AG10803 (cell line): ENCODE measurements at places on chromosomes 1 and 21.

- DNase-seq: no peak
These were observed 1.5 kb upstream of the HSPA13 start for GRCh38 chr21:14384453-14384852.

DNA sequence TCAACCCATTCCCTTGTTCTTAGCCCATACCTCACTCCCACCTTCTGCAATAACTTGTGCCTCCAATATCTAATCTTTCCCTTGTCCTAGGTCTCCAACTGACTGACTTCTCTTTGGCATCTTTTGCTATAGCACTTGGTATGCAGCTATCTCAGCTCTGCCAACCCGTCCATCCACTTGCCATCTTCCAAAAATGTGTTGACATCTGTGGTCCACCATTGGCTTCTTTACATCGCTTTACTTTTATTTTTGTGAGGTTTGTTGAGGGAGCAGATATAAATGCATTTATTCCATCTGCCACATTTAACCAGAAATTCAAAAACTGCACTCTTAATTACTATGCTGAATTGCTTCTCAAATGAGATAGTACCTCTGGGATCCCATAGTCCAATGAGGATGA is 24.9 kb upstream of the PSMB2 start:
- no peak for DNase-seq

DNA sequence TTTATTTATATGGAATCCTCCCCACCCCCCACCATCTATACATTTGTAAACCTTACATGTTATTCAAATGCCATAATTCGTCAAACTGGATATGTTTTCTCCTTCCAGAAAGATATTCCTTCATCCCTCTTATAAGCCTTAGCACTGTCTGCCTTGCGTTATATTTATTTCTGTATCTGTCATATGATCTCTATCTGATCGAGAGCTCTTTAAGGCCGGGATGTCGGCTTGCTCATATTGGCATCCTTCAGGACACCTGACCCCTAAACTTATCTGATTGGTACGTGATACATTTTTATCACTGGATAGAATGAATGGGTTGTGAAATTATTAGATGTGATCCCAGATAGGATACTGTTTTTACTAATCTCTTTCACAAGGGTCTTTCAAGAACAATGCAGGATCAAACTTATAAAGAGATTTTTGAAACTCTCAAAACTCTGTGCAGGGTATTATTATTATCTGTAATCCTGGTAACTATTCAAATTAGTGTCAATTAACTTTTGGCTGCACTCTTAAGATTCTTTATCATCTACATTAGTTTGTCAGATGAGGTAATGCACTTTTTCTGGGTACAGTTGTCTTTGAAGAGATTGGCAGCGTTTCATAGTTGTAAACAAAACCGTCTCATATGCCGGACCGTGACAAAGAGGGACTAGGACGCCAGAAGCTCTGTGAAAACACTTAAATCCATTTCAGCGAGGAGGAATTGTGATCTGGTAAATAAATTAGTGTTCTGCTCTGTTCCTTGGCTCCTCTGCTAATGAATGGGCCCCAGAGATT is 152.0 kb downstream of the KIF26B start:
- no peak for DNase-seq

DNA sequence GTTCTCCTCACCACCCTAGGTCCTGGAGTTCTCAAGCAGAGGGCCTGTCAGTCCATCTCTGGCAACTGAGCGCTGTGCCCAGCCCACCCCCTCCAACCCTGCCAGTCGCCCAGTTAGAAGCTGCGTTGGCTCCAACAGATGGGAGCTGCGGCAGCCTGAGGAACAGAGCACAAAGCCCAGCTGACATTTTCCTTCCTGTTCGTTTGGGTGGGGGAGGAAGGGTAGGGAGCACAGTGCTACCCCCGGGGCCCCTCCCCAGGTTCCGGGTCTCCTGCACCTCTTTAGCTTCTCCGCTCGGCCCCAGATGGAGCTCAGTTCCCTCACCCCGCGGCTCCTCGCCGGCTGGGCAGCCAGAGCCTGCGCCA is 1.4 kb downstream of the LRRN2 start:
- DNase-seq: no peak

DNA sequence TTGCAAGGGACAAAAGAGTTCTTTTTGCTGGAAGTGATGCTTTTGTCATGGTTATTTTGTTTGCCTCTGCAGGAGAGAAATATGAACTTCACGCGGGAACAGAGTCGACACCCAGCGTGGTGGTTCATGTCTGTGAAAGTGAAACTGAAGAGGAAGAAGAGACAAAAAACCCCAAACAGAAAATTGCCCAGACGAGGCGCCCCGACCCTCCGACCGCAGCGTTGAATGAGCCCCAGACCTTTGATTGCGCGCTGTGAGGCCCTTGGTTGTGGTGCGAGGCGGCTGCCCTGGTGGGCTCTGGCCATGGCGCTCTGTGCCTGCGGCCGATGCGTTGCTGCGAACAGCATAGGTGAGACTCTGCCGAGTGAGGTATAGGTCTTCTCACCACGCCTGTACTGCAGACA is 20.9 kb upstream of the NCMAP start:
- no peak for DNase-seq

DNA sequence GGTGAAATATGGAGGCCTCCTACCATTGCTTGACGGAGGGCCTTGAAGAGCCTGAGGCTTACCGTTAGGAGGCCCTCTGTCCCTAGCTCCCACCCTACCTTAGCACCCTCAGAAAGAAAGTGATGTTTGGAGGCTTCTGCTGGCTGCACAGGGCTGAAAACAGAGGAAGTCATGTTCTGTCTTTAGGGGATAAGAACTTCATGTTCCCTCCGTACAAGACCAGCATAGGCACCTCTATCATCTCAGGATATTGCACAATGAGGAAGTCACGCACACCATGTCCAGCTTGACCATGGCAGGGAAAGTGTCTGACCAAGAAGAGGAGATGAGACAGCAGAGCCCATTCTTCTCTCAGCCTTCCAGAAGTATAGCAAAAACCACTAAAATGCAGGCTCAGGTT is 13.8 kb downstream of the ADORA3 start:
- DNase-seq: no peak

DNA sequence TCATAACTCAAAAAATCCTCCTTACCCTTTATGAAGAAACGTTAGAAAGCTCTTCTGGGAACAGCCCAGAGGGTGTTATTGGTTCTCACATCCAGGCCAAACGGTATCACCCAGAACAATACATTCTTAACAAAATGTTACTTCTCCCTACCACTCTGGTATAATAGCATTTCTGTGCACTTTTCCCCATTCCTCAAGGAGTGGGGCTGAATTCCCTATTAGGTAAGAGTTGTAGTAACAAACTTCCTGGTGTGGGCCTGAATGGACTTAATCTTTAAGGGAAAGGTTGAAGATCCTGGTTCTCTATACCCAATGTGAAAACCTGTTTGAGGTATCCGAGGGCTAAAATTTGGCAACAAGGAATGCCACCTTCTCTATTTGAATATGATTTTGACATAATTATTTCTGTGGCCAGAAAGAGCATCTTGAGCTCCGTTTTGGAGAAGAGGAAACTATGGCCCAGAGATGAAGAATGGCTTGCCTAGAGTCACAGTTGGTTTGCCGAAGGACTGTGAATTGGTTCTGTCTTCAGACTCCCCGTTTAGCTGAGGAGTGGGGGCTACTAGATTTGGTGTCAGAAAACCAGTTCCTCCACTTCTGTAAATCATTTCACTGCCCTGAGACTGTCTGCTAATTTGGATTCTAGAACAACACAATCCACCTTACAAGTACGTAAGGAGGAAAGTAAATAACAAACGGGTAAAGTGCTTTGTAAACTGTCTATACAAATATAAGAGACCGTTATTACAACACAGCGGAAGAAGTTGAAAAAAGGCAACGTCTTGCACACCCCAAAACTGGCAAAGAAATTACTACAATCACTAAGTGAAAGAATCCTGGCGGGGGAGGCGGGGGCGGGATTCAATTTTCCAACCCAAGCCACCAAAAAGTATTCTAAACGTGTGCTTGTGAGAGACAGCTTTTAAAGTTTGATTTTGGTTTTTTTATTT is 2.3 kb downstream of the ANP32E start:
- no peak for DNase-seq

DNA sequence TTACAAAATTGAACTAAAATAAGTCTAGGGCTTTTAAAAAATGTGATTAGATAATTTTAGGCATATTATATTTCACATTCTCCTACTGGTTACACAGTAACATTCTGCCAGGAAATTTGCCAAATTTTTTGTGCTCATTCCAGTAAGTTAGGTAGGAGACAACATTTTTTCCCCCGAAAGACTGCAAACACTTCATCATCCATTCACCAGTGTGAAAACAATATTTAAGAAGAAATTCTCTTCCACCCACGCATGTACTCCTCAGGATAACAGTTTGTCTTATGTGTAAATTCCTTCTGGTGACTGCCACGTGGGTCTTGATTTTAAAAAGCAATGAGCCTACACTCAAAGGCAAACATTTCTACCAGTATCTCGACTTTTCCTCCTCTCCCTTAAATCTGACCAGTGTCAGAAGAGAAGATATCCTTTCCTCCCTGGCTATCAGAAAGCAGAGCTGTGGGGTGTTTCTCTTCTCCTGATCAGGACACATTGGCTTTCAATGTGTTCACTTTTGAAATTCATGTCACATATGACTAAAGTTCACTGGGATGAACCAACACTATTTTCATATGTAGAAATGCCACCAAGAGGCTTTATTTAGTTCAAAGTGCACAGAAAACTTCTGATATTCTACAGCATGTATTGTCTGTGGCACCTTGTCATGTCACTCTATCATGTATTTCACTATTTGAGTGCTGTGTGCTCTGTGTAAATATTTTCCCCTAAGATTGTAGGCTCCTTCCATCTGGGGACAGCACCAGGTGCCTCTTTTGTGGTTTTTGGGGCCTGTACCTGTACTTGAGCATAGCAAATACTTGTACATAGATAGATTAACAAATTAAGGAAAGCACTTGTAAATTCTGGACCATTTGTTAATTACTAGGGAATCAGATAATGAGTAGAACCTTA is 38.6 kb downstream of the LHX9 start:
- peak; percentile 84 for DNase-seq

- DNase-seq: no peak
These were observed 58.7 kb upstream of the LRRN2 start for GRCh38 chr1:204744107-204744779.

GRCh38 chr1:214438530-214438929 is 112.9 kb downstream of the PTPN14 start:
- no peak for DNase-seq

GRCh38 chr1:69195136-69195535 is 372.6 kb upstream of the LRRC7 start:
- DNase-seq: no peak

DNA sequence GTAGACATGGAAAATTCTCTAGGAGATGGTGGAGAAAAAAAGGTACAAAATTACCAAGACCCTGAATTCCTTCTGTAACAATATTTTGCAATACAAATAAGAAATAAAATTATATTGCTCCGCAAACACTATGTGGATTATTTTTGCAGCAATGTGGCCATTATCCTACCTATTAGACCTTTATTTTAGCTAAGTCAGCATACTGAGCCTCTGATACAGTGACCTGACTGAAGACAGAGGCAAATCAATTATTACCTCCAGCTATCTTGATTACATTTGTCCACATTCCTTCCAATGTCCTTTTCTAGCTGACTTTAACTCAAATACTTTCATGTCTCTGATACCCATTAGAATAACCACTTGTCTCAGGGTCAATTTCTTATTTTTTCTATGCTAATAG is 610.9 kb downstream of the LRRIQ3 start:
- no peak for DNase-seq

- DNase-seq: peak; percentile 38
These were observed 105.0 kb upstream of the COL6A1 start for GRCh38 chr21:45876381-45877170.

DNA sequence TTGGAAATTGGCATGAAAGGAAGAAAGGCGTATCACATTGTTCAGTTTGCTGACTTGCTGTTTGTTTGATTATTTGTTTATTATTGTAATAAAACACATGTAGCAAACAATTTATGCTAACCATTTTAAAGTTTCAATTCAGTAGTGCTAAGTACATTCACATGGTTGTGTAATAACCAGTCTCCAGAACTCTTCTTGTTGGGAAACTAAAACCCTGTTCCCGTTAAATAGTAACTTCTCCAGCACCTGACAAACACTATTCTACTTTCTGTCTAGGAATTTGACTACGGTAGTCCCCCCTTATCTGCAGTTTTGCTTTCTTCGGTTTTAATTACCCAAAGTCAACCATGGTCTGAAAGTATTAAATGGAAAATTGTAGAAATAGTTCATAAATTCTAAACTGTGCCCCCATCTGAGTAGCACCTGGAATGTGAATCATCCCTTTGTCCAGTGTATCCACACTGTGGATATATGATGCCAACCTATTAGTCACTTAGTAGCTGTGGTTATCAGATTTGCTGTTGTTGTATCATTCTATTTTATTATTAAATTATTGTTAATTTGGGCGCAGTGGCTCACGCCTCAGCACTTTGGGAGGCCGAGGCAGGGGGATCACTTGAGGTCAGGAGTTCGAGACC is 5.5 kb downstream of the MORC3 start:
- DNase-seq: peak; percentile 42

DNA sequence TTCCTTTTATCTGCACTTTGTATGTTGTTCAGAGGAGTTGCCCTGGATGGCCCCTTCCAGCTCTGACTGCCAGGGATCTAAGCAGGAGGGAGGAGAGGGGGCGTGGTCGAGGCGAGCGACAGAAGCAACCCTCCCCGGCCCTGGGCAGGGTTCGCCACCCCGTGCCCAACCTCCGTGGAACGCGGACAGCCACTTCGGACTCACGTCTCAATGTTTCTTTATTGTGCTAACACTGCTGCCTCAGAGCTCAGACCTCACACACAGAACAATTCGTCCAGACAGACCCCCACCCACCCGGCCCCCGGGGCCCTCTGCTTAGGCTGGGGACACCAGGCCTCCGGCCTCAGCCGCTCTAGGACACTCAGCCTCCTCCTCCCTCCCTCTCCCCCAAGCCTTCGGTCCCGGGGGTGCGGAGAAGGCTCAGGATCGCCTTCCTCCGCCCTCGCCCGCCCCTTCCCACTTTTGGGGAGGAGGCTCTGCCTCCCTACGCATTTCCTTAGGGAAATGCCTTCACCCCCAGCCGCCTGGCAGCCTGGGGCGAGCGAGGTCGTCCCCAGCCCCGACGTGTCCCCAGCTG is 8.3 kb downstream of the VSIG8 start:
- peak; percentile 58 for DNase-seq
